Epithelial cell of proximal tubule (primary cell): ENCODE measurements at places on chromosomes 16 and 17.

GRCh38 chr16:55592306-55592705 lies 25.8 kb downstream of the CAPNS2 start:
- DNase-seq: no peak

GRCh38 chr16:54462151-54462651 lies 175.6 kb upstream of the IRX3 start:
- DNase-seq: no peak

DNA sequence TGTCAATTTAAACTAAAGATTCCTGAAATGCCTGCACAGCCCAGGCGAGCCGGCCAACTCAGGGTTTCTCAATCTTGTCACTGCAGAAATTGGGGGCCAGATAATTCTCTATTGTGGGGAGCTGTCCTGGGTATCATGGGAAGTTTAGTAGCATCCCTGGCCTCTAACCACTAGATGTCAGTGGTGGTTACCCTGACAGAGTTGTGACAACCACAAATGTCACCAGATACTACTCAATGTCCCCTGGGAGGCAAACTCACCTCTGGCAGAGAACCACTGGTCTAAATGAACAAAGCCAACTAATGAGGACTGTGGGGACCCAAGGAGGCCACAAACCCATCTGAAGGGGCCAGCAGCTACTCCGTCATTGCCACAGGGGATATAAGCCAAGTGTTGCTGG lies 90.9 kb downstream of the MYH11 start:
- DNase-seq: no peak

- DNase-seq: no peak
These were observed 21.0 kb upstream of the AGRP start for GRCh38 chr16:67504031-67505021.

- DNase-seq: no peak
These were observed 270.0 kb upstream of the SOX9 start for GRCh38 chr17:71850812-71851211.

- no peak for DNase-seq
These were observed 26.8 kb upstream of the GLG1 start for GRCh38 chr16:74633686-74634085.

DNA sequence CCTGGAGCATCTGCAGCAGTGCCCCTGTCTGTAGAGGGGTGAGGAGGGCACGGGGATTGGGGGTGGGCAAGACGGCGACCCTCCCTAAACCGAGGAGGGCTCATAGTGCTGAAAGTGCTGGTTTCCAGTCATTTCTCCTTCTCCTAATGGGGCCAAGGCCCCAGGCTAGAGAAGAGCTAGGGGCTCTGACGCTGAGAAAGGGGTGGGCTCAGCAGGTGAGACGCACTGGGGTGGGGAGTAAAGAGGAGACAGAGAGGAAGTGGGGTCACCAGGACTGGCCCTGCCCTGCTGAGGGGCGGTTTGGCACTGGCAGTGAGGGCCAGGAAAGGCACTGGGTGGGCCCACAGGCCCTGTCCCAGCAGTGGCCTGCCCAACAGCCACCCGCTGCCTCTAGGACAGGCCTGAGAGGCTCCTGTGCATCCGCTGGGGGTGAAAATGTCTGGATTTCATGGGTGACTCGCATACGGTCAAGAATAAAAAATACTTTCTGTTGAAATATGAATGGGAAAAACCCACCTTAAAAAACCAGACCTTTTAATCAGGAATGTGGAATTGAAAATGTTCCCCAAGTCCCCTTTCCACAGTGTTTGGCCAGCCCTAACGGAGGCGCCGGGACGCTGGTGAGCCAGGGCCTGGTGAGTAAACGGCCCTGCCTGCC lies 122.4 kb upstream of the SMURF2 start:
- DNase-seq: no peak

- peak; percentile 27 for DNase-seq
These were observed 240.3 kb upstream of the GSE1 start for GRCh38 chr16:85372627-85373372.

- no peak for DNase-seq
These were observed 9.1 kb downstream of the DEXI start for GRCh38 chr16:10932959-10933710.

- DNase-seq: peak; percentile 84
These were observed at the start of gene SLFN12 for GRCh38 chr17:35432176-35433074. TSS of gene SLFN12 (minus strand) at chr17:35432500. CDS start at chr17:35423028, 9,472 bp downstream.

DNA sequence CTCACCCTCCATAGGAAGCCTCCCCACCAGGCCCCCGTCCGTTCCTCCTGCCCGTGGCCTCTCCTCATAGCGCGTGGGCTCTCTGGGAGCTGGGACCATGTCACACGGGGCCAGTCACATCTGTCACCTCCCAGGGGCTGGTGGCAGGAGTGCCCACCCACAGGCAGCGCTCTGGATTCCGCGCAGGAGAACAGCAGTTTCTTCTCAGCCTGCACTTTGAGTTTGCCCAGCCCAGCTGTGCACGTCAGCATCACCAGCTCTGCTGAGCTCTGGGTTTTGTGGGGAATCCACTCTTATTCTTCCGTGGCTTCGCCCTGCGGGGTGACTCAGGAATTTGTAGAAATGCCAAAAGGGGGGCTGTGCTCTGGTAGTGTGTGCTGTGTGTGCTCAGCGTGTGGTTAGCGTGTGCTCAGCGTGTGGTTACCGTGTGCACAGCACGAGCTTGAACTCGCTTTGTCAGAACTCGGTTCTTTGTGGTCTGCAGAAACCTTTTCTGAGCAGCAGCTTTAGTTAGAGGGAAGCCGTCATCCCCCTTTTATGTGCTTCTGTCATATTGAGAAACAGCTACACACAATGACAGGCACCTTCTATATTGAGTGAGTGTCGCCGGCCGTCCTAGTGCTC lies 3.2 kb downstream of the ACSF3 start:
- DNase-seq: no peak

DNA sequence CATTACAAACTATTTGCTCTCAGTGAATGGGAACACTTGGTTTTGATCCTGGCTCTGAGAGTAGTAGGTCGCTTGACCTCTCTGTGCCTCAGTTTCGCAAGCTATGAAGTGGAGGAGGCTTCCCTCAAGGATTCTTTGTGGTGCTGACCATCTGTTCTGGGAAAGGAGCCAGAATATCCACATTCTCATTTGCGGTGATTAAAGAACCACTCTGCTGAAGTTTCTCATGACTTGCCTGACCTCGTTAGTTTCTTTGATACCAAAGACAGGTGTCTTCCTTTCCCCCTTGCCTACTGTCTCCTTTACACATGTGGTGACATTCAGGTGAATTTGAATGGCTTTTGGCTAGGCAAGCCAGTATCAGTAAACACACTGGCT lies 116.0 kb downstream of the SNX29 start:
- DNase-seq: peak; percentile 86

DNA sequence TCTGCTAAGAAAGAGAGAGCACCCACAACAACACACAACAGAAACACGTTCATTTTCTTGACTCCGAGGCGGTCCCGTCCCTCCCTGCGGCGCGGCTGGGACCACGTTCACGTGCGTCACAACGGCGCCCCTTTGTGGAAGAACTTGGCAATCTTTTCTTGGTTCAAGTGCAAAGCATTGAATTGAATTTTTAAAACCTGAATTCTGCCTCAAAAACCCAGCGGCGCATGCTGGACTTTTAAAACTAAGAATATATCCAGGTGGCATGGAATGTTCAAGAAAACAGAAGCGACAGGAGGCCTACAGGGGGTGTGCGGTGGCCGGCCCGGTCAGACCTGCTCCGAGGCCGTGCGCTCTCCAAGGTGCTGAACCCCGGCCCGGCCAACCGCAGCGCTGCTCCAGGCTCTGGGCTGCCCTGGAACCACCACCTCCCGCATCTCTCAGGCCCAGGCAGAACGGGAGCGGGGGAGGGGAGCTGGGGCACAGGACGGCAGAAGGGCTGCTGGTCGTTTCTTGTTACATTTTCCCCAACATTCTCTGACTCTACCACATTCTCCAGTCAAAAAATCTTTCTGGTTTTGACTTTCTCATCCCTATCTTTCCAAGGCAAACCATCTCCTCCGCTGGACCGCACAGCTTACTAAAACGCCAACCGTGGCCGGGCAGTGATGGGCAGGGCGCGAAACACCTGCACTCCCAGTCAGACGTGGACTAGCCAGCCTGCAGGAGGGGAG lies 3.4 kb upstream of the HEXD start:
- no peak for DNase-seq

- no peak for DNase-seq
These were observed 30.3 kb upstream of the CAPN15 start for GRCh38 chr16:497258-497657.

- DNase-seq: no peak
These were observed 15.1 kb upstream of the DHX8 start for GRCh38 chr17:43468691-43469139.

DNA sequence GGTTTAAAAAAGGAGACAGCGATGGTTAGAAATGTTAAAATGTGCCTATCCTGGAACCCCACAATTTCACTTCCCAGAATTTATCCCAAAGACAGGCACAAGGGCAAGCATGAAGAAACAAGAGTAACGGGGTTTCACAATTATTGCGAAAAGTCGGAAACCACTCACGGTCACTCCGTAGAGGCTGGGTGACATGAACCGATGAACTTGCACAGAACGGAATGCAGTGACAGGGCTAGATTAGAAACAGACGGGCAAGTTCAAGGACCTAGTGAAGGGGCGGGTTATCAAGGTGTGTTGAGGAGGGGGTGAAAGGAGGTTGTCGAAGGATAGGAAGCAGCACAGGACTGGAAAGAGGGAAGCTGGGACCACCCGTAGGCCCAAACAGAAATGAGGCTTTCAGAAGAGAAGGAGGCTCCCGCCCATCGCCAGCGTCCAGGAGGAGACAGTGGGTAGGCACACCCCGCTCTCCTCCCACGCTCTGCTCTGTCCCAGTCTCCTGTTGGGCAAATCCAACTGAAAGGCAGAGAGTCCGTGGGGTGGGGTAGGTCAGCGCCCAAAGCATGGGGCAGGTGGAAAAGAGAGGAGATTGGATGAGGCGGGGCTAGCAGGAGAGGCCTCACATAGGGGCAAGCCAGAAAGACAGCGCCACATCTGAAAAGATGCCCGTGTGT lies 47.4 kb upstream of the JPH3 start:
- DNase-seq: no peak

DNA sequence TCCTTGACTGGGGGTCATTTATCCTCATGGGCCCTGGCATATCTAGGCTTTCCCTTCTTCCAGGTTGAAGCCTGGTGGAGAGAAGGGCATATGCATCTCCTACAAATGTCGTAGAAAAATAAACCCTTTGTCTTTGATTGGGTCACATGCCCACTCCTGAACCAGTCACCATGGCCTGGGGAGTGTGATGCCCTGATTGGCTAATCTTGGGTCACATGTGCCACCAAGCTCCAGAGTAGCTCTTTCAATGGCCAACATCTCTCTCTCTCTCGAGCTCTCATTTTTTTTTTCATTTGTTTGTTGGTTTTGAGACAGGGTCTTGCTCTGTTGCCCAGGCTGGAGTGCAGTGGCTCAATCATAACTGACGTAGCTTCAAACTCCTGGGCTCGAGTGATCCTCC lies 5.6 kb upstream of the XPO6 start:
- DNase-seq: no peak

- peak; percentile 96 for DNase-seq
These were observed at the start of gene UNK for GRCh38 chr17:75784473-75785015. TSS of gene UNK (plus strand) at chr17:75784806. CDS start at chr17:75784881, 75 bp downstream.

GRCh38 chr16:69830534-69831211 lies 68.5 kb downstream of the WWP2 start:
- DNase-seq: peak; percentile 48

DNA sequence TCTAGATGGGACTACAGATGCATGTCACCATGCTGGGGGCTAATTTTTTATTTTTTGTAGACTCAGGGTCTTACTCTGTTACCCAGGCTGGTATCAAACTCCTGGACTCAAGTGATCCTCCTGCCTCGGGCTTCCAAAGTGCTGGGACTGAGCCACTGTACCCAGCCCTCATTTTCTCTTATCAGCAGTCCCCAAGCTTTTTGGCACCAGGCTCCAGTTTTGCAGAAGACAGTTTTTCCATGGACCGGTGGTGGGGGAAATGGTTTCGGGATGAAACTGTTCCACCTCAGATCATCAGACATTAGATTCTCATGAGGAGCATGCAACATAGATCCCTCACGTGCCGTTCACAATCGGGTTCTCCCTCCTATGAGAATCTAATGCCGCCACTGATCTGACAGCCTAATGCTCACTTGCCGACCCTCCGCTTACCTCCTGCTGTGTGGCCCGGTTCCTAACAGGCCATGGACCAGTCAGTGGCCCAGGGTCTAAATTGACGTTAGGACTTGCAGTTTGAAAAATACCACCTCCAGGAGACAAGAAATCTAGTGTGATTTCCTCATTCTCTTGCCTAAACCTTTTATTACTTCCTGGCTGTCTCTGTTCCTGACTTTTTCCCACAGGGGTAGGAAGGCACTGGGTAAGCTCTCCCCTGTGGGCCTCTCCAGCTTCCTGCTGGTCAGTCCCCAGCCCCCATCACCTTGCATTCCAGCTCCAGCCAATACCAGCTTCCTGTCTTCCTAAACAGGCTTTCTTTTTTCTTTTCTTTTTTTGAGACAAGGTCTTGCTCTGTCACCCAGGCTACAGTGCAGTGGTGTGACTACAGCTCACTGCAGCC lies 9.3 kb upstream of the CNP start:
- DNase-seq: no peak

DNA sequence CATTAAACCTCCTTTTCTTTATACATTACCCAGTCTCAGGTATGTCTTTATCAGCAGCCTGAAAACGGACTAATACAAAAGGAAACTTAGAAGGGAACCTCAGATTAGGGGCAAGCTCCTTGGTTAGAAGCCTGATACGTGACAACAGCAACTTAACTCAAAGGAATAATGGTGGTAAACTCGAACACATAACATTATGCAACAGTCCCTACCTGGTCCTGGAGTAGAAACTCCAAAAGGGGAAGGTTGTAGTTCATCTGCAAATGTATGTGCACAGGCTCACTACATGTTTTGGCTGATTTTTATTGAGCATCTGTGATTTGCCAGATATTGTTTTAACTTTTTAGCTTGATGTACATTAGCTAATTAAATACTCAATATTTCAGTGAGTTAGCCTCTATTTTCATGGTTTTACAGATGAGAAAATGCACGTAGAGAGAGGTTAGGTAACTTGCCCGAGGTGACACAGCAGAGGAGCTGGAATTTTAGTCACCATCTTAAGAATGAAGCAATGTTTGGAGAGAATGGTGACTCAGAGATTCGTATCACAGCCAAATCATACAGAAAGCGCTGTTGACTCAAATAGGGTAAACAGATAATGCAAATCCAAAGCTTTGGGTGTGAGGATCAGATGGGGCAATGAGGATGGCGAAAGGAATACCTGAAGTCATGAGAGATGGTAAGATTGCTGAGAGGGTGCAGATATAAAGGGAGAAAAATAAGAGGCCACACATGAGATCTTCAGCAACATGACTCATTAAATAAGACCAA lies 194.9 kb upstream of the RBFOX1 start:
- DNase-seq: no peak

GRCh38 chr17:8941520-8941919 lies 24.0 kb downstream of the PIK3R5 start:
- no peak for DNase-seq

GRCh38 chr17:57328109-57328882 lies 72.0 kb downstream of the MSI2 start:
- no peak for DNase-seq

GRCh38 chr17:42677012-42677857 lies 441 bp upstream of the PLEKHH3 start:
- DNase-seq: peak; percentile 89

- no peak for DNase-seq
These were observed 45.1 kb downstream of the SOCS3 start for GRCh38 chr17:78314683-78315354.
